Cortex of kidney (tissue), 1 donor: ENCODE measurements at places on chromosomes 6 and 20.

DNA sequence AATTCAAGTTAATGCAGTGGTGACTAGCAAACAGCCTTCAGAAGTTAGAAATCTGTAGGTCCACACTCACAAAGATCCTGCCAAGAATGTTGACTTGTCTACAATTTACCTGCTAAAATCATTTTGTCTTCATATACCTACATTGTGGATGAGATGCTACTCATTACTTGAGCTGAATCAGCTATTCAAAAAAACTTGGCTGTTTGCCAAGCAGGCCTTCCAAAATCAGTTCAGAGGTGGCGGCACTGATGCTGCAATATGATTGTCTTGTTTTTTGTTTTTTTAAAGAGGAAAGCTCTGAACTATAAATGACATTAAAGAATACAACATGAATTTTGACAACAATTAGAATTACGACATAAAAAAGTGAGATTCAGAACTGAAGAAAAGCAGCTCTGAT is 354.7 kb upstream of the KHDRBS2 start:
- no peak for DNase-seq

DNA sequence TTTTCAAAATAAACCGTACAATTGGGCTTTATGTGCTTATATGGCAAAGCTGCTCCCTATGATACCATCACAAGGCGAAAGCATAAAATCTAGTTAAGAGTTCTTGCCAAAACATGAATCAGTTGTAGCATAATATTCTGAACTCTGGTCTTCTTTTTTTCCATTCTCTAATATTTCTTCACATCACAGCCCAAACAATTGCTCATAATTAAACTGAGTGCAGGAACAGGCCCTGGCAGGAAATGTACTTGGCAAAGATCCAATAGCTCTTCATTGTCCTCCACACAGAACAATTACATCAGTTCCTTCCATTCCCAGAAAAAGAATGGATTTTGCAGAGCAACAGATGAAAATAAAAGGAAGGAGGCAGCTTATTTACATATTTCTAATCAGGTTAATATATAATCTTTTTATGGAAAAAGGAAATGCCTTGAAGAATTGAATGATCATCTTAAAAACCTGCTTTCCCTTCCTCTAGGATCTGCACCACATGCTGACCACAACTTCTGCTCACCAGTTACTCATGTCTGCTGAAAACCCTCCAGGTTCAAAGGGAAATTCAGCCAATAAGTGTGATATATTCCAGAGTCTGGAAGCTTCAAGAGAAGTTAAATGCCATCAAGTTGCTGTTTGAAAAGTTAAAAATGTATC is 123.3 kb upstream of the COL21A1 start:
- no peak for DNase-seq

DNA sequence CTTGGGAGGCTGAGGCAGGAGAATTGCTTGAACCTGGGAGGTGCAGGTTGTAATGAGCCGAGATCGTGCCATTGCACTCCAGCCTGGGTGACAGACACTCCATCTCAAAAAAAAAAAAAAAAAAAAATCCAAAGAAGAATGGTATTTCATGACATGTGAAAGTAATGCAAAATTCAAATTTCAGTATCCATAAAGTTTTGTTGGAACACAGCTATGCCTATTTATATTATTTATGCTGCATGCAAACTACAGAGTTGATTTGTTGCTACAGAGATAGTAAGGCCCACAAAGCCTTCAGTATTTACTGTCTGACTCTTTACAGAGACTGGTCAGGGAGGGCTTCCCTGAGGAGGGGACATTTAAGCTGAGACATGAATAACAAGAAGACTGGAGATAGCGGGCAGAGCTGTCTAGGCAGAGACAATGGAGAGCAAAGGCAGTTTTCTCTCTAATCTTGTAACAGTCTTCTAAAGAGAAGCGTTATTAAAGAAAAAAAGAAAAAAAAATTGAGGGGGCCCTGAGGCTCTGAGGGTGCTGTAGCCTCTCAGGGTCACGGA is 2.7 kb upstream of the SLC9A8 start:
- no peak for DNase-seq

DNA sequence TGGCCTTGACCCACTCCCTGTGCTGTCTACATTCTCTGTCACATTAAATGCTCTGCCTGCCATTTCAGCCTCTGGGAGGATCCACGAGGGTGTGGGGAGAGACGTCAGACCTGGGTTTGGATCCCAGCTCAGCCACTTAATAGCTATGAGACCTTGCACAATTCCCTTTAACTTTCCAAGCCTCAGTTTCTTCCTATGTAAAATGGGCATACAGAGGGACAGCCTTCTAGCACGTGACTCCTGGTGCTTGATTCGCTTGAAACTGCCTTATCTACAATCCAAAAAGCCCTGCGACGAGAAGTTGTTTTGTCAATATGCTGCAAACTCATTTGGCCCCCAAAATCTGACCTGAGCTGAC is 40.0 kb downstream of the TOX2 start:
- no peak for DNase-seq

GRCh38 chr6:32439139-32439538 is 548 bp upstream of the HLA-DRA start:
- DNase-seq, result no peak

GRCh38 chr6:90500458-90500857 is 86.4 kb downstream of the MAP3K7 start:
- DNase-seq, result no peak

GRCh38 chr6:19446570-19446969 is 390.6 kb upstream of the ID4 start:
- DNase-seq, result no peak
